ENCODE measurements at places on chromosomes 12 and 14.

DNA sequence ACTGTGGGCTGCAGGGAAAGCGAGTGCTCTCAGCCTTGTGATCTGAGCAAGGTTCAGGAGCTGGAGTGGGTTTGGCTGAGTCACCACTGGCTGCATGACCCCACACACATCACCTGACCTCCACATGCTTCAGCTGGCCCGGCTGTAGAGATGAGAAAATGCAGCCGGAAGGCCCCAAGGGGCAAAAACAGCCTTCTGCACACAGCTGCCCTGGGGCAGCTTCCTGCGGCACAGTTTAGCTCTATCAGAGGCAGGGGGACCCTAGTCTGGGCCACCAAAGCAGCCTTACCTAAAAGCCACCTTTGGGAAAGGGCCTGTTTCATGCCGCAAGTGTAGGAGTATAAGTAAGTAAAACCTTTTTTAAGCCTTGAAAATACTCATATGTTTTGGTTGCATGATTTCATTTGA lies 123.3 kb downstream of the SSPN start:
- no peaks in the 10 kb centered on the region for H3K27me3 ChIP-seq
- peaks cover 20% of the 10 kb centered on the region for H3K4me1 ChIP-seq
- DNase-seq: no peak
- H3K36me3 ChIP-seq: no peaks in the 10 kb centered on the region
- H3K4me3 ChIP-seq: no peak overlapping the region

- no peak for DNase-seq
- peak overlapping the region; percentile 67 for H3K27ac ChIP-seq
- H3K4me3 ChIP-seq: no peak overlapping the region
- H3K4me1 ChIP-seq: peaks cover 57% of the 10 kb centered on the region
- peaks cover 21% of the 10 kb centered on the region for H3K36me3 ChIP-seq
- no peaks in the 10 kb centered on the region for H3K27me3 ChIP-seq
Measured at GRCh38 chr14:61482348-61483206, 161.2 kb downstream of the PRKCH start.

GRCh38 chr12:122975790-122976647 lies 975 bp downstream of the OGFOD2 start:
- DNase-seq: no peak
- no peaks in the 10 kb centered on the region for H3K36me3 ChIP-seq
- no peaks in the 10 kb centered on the region for H3K27me3 ChIP-seq

DNA sequence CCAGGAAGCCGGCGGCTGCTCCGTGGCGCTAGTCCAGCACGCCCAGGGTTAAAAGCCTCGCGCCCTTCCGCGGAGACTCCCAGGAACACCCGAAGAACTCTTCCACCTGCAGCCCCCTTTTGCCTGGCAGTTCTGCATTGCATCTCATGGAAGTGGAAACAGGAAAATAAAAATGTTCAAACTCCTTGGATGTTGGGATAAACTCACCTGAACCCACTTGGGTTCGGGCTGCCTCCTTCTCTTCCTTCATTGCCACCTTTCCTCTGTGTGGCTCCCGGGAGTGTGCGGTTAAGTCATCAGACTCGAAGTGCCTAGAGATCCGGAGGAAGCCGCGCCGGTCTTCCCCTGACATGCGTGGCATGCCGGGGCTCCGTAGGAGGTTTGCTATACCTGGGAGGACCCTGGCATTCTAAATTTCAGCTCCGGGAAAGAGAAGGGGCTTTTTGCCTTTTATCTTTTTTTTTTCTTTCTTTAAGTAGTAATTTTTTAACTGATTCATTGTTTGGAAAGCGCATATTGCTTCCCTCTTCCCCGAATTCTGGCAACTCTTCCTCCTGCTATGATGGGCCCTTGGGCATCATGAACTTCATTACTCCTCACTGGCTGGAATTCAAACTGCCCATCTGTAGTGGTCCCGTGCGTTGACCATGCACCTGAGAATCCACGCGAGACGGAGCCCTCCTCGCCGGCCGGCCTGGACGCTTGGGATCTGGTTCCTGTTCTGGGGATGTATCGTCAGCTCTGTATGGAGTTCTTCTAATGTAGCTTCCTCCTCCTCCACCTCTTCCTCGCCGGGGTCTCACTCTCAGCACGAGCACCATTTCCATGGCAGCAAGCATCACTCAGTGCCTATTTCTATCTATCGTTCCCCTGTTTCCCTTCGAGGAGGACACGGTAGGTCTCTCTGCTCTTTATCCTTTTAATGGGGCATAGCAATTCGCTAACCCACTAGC lies 931.4 kb downstream of the DIO2 start:
- H3K4me1 ChIP-seq: peaks cover 9% of the 10 kb centered on the region
- H3K27me3 ChIP-seq: peaks cover 76% of the 10 kb centered on the region
- H3K36me3 ChIP-seq: no peaks in the 10 kb centered on the region
- H3K4me3 ChIP-seq: peak overlapping the region; percentile 60

DNA sequence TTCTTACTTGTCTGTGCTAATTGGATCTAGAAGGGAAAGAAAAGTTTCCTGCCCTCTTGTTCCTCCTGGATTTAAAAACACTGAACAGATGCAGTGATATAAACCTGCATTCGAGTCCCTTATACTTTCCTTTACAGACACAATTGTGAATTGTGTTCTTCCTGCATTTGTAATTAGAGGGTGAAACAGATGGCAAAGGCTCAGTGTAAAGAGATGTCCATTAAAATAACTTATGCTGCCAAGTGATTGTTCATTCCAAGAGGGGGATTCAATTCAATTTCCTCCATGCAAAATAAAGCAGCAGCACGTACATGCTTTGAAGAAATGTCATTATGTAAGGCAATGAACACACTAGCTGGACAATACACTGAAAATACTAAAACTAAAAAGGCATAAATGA lies 248.3 kb upstream of the LRIG3 start:
- no peak overlapping the region for H3K27ac ChIP-seq
- DNase-seq: no peak
- no peaks in the 10 kb centered on the region for H3K4me1 ChIP-seq
- no peak overlapping the region for H3K4me3 ChIP-seq
- no peaks in the 10 kb centered on the region for H3K36me3 ChIP-seq

DNA sequence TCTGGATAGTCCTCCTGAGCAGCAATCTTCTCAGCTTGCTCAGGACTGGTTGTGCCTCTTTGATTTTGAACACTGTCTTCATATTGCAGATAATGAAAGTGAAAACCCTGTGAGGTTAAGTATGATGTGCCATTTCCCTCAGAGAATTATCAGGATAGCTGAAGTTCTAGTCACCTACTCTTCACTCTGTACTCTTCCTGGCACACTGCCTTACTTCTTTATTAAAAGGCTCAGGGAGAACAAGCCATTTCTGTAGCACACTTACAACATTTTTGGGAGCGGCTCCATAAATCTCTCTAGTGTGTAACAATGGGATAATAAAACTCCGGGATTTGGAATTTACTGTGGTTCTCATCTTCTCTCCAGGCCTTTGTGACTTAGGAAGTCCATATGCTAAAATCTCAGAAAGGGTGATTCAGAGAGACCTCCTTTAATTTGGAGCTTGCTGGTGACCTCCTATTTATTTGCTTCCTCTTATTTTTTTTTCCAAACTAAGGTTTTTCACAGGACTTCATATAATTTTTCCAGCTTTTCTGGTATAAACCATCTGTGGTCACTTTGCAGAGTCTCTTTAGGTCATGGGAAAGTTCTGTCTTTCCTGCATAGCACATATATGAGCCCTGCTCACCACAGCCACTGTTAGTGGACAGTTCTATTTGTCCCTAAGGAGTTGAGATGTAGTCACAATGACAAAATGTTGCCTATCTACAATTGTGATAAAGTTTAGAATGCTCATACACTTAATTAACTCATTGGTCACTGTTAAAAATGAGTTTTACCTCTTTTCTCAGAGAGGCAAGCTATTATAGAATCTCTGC lies 53.5 kb upstream of the LDHB start:
- DNase-seq: no peak
- no peak overlapping the region for H3K4me3 ChIP-seq
- H3K36me3 ChIP-seq: no peaks in the 10 kb centered on the region
- H3K27ac ChIP-seq: no peak overlapping the region
- no peaks in the 10 kb centered on the region for H3K27me3 ChIP-seq

DNA sequence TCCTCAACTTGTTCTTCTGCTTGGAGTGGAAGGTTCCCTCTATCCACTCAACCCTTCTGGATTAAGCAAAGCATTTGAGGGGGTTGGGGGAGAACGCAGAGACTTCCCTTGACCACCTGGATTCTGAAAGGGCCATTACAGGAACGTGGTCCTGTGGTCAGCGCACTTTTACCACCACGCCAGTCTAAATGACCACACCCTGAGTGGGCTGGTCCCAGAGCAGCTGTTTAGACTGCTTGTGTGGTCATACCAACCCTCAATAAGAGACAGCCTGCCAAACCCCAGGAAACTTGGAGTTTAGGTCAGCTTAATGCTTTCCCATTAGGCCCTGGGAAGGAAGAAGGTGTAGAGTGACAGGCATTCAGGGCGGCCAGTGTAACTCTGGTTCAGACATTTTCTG lies 165.5 kb upstream of the ATP2B1 start:
- no peak overlapping the region for H3K4me3 ChIP-seq
- no peak for DNase-seq
- peaks cover 8% of the 10 kb centered on the region for H3K4me1 ChIP-seq
- H3K36me3 ChIP-seq: no peaks in the 10 kb centered on the region
- H3K27ac ChIP-seq: no peak overlapping the region
- H3K27me3 ChIP-seq: no peaks in the 10 kb centered on the region

DNA sequence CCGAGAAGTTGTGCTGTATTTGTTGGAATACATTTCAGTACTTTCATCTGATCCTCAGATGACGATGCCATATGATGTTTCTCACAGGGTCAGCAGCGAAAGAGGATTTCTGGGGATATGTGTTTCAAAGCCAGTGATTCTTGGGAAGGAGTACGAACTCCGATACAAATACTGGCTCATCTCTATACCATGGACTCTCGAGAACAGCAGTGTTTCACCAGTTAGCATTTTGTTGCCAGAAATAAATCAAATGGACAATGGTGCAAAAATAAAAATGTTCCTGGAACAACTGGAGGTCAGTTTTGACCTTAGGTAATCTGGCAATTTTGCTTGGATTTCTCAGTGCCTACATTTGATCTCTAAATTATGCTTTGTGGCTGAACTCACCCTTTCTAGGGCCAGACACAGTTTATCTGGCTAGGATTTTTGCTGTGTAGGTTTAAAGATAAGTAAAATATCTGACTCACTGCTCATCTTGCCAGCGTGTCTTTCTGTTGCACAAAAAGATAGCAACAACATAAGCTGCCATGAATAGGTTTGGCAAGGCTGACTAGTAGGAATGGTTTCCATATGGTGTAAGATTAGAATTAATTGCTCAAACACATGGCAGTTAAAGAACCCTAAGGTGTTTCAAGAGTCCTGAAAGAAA lies 11.0 kb upstream of the MGP start:
- no peak overlapping the region for H3K4me3 ChIP-seq
- peak overlapping the region; percentile 63 for H3K27ac ChIP-seq
- H3K36me3 ChIP-seq: no peaks in the 10 kb centered on the region

GRCh38 chr12:118102070-118102469 lies 1.7 kb downstream of the VSIG10 start:
- peaks cover 49% of the 10 kb centered on the region for H3K4me1 ChIP-seq
- DNase-seq: no peak
- no peaks in the 10 kb centered on the region for H3K36me3 ChIP-seq

DNA sequence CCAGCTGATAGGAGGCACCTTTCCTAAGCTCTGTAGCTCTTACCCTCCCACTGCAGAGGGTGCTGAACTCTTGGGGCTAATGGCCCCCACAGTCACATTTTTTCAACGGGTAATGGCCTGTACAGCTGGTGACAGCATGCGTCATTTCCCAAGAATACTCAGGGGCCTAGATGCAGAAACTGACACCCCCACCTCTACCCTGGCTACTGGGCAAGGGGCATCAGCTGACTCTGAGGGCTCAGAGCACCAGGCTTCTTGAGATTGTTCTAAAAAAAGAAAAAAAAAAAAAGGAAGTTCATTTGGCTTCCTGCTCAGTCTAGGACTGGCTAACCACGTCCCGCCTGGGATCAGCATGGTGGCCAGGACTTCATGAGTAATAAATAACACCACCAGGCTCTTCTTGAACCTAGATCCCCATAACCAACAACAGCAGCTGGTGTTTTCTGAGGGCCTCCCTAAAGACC lies 35.2 kb downstream of the ZFP36L1 start:
- no peaks in the 10 kb centered on the region for H3K27me3 ChIP-seq
- no peak overlapping the region for H3K4me3 ChIP-seq
- H3K36me3 ChIP-seq: no peaks in the 10 kb centered on the region
- H3K27ac ChIP-seq: no peak overlapping the region
- no peak for DNase-seq
- H3K4me1 ChIP-seq: peaks cover 22% of the 10 kb centered on the region

- no peak for DNase-seq
- H3K27ac ChIP-seq: no peak overlapping the region
- no peaks in the 10 kb centered on the region for H3K27me3 ChIP-seq
- no peaks in the 10 kb centered on the region for H3K36me3 ChIP-seq
Measured at GRCh38 chr14:91964724-91965123, 17.2 kb upstream of the FBLN5 start.

DNA sequence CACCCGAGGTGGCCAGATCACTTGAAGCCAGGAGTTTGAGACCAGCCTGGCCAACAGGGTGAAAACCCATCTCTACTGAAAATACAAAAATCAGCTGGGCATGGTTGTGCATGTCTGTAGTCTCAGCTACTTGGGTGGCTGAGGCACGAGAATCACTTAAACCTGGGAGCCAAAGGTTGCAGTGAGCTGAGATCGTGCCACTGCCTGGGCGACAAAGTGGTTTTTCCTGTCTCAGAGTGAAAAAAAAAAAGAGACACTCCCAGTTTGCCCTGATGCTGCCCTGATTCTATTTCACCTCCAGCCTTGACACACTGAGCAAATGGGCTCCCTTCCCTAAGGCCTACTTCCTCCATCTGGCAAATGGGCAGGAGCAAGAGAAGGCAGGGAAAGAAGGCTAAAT lies 28.5 kb upstream of the PLEK2 start:
- peak overlapping the region; percentile 44 for H3K27ac ChIP-seq
- H3K36me3 ChIP-seq: no peaks in the 10 kb centered on the region
- no peaks in the 10 kb centered on the region for H3K27me3 ChIP-seq
- H3K4me3 ChIP-seq: no peak overlapping the region
- no peaks in the 10 kb centered on the region for H3K4me1 ChIP-seq

DNA sequence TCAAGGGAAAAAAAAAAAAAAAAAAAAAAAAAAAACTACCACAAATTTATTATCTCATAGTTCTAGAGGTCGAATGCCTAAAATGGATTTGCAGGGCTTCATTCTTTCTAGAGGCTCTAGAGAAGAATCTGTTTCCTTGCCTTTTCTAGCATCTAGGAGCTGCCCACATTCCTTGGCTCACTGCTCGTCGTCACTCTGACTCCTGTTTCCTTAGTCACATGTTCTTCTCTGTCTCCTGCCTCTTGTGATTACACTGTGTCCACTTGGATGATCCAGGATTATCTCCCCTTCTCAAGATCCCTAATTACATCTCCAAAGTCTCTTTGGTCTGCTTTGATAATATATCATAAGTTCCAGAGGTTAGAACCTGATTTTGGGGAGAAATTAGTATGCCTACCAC lies 88.7 kb downstream of the HECTD1 start:
- H3K4me1 ChIP-seq: no peaks in the 10 kb centered on the region
- no peak for DNase-seq
- no peak overlapping the region for H3K4me3 ChIP-seq

GRCh38 chr14:95274279-95274678 lies 45.4 kb downstream of the CLMN start:
- no peak for DNase-seq
- no peaks in the 10 kb centered on the region for H3K36me3 ChIP-seq
- no peaks in the 10 kb centered on the region for H3K4me1 ChIP-seq
- H3K27ac ChIP-seq: no peak overlapping the region
- no peak overlapping the region for H3K4me3 ChIP-seq
